ENCODE measurements at places on chromosomes 7 and 10. TPM values are rescaled to one million over a fixed set of nuclear protein-coding genes. Genes with fewer than 3 reads are reported as not detected.

Gene OR9A2
- total RNA-seq: 0.30 TPM

Gene TMEM178B
- 0.06 TPM for total RNA-seq

DNA sequence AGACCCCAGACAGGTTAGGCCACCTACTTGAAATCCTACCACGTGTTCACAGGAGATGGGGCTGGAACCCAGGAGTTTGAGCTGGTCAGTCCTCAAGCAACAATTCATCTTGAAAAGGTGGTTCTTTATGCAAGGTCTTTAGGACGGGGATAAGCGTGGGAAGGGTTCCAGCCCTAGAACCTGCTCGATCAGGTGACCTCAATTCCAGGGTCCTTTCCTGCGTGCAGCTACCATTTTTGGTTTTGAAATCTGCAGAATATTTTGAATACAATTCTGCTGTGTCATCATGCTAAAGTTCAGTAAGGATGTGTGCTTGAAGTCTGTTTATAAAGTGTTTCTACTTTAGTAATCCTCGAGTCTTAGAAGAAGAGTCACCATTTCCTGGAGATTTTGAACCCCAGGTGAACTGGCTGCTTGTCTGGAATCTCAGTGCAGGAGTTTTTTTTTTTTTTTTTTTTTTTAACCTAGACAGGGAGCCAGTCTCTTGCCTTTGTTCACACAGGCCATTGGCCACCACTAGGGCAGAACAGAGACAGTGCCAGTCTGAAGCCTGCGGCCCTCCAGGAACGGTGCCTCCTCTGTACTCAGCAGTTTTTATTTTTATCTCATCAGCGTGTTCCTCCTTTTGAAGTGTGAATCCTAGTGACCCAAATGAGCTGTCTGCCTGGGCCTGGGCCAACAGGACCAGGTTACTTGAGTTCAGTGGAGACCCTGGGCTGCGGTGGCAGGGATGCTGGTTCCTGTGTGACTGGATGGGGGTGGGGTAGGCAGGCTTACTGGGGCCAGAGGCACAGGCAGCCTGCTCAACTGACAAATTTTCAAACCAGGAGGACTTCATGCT, 54.6 kb downstream of the EEPD1 start:
- DNase-seq: no peak

DNA sequence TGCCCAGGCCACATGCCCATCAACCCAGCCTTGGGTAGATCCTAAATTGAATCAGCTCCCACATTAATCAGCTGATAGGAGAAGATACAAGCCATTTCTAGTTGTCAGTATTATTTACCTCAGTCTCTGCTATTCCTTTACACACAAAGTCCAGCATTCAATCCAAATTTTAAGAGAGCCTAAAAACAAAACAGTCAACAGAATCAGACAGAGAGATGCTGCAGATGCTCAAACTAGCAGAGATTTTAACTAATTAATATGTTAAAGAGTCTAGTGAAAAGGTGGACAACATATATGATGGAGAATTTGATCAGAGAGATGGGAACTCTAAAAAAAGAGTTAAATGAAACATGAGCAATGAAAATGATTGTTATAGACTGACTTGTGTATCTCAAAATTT, 14.4 kb upstream of the IL15RA start:
- DNase-seq: no peak

DNA sequence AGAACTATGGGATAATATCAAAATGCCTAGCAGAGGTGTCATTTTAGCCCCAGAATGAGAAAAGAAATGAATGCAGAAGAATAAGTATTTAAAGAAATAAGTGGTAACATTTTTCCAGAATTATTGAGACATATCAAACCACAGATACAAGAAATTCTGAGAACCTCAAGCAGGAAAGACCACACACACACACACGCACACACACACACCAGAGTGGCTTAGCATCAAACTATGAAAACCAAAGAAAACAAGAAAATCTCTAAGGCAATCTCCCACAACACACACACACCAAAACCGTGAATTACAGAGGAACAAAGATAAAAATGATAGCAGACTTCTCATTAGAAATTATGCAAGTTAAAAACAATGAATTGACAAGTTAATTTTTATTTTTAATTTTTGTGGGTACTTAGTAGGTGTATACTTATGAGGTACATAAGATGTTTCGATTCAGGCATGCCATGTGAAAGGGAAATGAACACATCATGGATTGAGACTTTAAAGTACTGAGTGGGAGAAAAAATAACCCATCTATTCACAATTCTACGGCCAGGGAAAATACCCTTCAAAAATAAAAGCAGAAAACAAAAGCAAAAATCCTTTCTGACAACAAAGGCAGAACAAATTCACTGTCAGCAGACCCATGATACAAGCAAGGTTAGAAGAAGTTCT, 14.6 kb downstream of the PPIF start:
- DNase-seq: no peak

- DNase-seq: no peak
Measured at GRCh38 chr7:101287032-101287431, 34.6 kb downstream of the IFT22 start.

- DNase-seq: peak; percentile 31
Measured at GRCh38 chr7:94907811-94908322, 473 bp downstream of the PPP1R9A start.

GRCh38 chr10:132451506-132452215, 54.7 kb downstream of the PWWP2B start:
- no peak for DNase-seq

Measured in activated naive CD8-positive, alpha-beta T cell treated with anti-CD3 and anti-CD28 coated beads, Interleukin-2, amount 10 ng/mL, durations not matched to agents 7 days and 5 days (primary cell).